ENCODE measurements at places on chromosomes 12 and 14.

GRCh38 chr12:103799504-103799856 lies 41.6 kb downstream of the NT5DC3 start:
- DNase-seq = no peak

- DNase-seq = no peak
Measured at GRCh38 chr14:32621585-32621984, 292.5 kb downstream of the AKAP6 start.

GRCh38 chr12:69068448-69068847 lies 135.5 kb upstream of the CPM start:
- no peak for DNase-seq

- no peak for DNase-seq
Measured at GRCh38 chr14:49971156-49972130, 78.6 kb downstream of the ARF6 start.

GRCh38 chr12:97601934-97602720 lies 139.5 kb downstream of the RMST start:
- DNase-seq = no peak

GRCh38 chr12:14442221-14442881 lies 76.9 kb downstream of the ATF7IP start:
- no peak for DNase-seq

GRCh38 chr12:71392521-71393145 lies 47.0 kb upstream of the LGR5 start:
- peak; percentile 95 for DNase-seq

DNA sequence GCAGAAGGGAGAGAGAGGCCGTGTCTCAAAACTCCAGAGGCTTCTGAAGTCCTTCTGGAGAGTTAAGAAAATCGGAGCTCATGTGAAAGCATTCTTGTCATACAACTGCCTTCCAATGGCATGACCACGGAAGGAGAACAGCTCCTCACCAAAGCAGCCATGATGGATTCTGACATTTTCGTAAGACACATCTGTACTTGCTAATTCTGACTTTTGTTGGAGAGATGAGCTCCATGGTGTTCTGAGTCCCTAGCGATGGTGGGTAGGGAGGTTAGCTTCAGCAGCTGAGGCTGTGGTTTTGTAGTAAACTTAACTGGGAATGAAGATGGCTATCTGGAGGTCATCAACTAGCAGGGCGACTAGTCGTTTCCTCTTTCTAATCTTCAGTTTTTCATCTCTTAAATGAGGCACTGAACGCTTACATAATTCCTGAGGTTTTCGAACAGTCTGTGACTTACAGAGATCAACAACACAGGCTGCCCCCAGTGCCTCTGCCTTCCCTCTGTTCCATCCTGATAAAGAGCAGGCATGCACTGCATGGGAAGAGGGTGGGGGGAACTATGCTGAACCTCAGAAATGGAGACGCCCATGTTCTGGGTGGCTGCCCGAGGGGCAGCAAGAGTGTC lies 28.6 kb upstream of the DICER1 start:
- DNase-seq = no peak

- peak; percentile 61 for DNase-seq
Measured at GRCh38 chr14:104137297-104138097, 890 bp upstream of the KIF26A start.

DNA sequence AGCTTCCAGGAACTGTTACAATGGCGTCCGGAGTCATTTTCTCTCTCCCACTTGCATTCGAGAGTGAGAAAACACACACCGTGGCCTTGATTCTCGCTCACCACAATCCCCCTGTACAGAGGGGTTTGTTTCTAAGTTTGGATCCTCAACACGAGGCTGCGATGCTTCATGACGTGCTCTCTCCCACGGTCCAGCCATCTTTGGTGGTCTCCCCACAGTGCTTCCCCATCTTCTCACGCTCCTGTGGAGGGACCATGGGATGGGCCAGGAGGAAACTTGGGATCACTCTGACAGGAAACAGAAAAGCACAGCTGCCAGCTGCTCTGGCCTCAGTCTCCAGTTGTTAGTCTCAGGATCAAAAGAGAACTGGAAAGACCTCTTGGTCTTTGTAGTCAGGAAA lies 28.1 kb downstream of the OR10P1 start:
- no peak for DNase-seq

- DNase-seq = no peak
Measured at GRCh38 chr12:55733021-55733555, 4.3 kb upstream of the CD63 start.

DNA sequence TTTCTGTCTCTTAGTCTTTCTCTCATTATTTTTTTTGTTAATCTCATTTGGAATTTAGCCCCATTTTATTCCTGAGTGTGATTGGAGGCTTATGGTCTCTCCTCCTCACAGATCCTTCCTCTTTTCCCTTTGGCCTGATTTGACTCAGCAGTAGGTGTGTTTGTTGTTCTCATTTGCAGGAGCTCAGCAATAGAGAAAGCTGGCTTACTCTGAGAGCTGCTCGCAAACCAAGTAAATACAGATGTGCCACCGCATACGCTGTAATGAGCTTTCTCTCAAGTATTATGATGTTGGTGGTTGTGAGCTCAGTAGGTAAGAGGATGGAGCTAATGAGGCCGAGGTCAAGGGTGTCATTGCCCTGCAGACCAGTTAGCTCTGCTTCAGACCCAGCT lies 206.5 kb downstream of the ETV6 start:
- peak; percentile 70 for DNase-seq

DNA sequence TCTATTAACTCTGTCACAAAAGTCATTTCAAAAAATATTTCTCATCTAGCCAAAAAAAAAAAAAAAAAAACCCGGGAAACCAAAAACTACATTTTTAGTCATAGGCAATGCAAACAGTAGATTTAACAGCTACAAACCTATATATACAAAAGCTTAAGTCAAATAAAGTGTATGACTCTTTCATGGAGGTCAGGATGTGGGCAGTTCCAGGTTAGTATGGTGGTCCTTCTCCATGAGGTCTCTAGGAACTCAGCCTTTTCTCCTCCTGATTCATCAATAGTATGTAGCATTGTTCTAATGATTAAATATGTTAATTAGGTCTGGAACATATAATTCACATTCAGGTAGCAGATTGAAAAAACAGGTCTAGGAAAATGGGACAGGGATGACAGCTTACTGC lies 586.5 kb downstream of the SLC16A7 start:
- DNase-seq = no peak

- DNase-seq = no peak
Measured at GRCh38 chr12:107829271-107829670, 54.8 kb downstream of the ASCL4 start.

DNA sequence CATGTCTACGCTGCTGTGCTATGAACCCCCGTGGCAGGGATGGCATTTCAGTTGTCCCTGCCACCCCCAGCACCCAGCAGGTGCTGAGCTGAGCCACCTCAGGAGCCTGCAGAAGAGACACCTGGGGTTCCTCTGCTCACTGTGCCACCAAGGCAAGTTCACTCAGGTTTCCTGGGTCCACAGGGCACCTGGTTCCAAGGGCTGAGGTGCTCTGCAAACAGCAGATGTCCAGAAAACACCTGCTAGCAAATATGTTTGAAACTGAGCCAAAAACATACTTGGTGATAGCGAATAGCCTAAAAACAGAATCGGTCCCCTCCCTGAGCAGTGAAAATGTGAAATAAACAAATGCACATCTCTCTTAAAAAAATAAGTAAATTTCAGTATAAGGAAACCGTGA lies 35.6 kb upstream of the GPR68 start:
- DNase-seq = peak; percentile 85

Measured in NCI-H1105 treated with DMSO at 0.1 percent for 48 hours (cell line).